ENCODE measurements at places on chromosomes 7 and 10.

DNA sequence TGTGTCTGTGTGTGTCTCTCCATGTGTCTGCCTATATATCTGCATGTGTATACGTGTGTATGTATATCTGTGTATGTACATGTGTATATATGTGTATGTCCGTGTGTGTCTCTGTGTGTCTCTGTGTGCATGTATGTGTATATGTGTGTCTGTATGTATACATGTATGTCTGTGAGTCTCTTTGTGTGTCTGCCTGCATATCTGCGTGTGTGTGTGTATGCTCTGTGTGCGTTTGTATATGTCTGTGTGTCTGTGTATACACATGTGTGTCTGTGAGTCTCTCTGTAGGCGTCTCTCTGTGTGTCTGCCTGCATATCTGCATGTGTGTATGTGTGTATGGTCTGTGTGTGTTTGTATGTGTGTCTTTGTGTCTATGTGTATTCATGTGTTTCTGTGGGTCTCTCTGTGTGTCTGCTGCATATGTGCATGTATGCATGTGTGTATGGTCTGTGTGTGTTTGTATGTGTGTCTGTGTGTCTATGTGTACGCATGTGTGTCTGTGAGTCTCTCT lies 23.7 kb upstream of the KLF6 start:
- peak; percentile 32 for DNase-seq

GRCh38 chr10:24575481-24576002 lies 148.1 kb downstream of the ARHGAP21 start:
- no peak for DNase-seq

GRCh38 chr10:66842867-66843266 lies 83.0 kb upstream of the LRRTM3 start:
- no peak for DNase-seq

- DNase-seq, result no peak
Measured at GRCh38 chr7:128189231-128189930, 51.7 kb upstream of the LEP start.

Data from CD4-positive, alpha-beta T cell treated with Interleukin-21 for 1 hour (primary cell).